CD4-positive, alpha-beta T cell treated with Interleukin-12 subunit alpha and Interleukin-12 subunit beta, for 1 hour (primary cell): ENCODE measurements at places on chromosomes 7 and 10.

GRCh38 chr7:131555552-131556052 lies 826 bp downstream of the PODXL start:
- no peak for DNase-seq

DNA sequence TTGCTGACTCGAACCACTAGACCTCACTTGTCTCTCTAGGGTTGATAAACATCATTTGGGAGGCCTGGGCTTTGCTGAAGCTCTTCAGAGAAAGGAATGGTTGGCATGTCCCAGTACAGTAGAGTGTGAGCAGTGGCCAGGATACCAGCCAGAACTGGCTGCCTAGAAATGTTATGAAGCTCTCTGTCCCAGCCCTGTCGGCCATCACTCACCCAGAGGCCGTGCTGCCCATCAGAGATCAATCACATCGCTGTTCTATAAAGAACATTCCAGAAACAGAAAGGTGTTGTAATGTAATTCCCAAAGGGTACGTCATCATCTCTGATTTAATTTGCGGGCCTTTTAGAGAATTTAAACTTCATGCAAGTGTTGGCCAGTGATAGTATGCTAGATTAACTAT lies 111.5 kb downstream of the PRPF18 start:
- DNase-seq = no peak

DNA sequence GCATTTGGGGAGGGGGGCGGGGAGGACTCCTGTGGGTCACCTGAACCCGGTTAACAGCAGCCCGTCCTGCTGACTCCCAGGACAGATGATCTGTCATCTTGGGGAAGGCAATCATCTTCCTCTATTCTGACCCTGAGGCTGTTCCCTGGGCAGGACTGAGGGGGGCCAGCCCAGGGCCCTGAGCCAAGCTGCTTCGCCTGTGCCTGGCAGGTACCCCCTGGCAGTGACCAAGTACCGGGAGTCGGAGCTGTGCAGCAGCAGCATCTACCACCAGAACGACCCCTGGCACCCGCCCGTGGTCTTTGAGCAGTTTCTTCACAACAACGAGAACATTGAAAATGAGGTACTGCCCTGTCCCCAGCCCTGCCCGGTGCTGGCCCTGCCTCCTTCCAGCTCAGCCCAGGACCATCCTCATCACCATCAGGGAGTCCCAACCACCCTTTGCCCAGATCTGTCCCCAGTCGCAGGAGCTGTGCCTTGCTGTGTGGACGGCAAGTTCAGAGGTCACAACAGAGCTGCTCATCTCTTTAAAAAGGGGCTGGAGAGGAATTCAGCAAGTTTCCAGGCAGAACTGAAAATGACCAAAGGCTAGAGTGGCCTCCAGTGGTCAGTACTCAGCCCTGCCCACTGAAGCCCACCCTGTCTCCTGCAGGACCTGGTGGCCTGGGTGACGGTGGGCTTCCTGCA lies 8.1 kb downstream of the AOC1 start:
- DNase-seq = no peak

GRCh38 chr7:47040795-47041347 lies 541.0 kb downstream of the TNS3 start:
- no peak for DNase-seq

- DNase-seq = peak; percentile 74
These were observed 149.6 kb downstream of the C10orf105 start for GRCh38 chr10:71569775-71570588.
